ENCODE measurements at places on chromosomes 11 and 22.
A peak's percentile ranks its signal among the peaks of the same experiment; 100 is the strongest.

GRCh38 chr11:62545437-62546243 is 966 bp downstream of the AHNAK start:
- peak; percentile 47 for DNase-seq

GRCh38 chr11:128551611-128552335 is 35.6 kb downstream of the ETS1 start:
- DNase-seq = no peak

DNA sequence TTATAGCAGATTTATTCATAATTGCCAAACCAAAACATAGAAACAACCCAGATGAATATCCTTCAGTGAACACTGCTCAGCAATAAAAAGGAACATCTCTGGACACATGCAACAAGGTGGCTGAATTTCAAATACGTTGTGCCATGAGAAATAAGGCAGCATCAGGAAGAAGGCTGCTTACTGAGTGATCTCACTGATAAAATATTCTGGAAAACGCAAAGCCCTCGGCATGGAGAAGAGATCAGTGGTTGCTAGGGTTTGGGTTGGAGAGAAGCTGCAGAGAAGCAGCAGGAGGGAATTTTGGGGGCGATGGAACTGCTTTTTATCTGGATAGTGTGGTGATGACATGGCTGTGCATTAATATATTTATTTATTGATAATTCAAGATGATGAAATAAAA is 11.0 kb upstream of the SHANK2 start:
- DNase-seq = no peak

- DNase-seq = no peak
Observed at GRCh38 chr11:72491001-72491400, 56.7 kb upstream of the CLPB start.

DNA sequence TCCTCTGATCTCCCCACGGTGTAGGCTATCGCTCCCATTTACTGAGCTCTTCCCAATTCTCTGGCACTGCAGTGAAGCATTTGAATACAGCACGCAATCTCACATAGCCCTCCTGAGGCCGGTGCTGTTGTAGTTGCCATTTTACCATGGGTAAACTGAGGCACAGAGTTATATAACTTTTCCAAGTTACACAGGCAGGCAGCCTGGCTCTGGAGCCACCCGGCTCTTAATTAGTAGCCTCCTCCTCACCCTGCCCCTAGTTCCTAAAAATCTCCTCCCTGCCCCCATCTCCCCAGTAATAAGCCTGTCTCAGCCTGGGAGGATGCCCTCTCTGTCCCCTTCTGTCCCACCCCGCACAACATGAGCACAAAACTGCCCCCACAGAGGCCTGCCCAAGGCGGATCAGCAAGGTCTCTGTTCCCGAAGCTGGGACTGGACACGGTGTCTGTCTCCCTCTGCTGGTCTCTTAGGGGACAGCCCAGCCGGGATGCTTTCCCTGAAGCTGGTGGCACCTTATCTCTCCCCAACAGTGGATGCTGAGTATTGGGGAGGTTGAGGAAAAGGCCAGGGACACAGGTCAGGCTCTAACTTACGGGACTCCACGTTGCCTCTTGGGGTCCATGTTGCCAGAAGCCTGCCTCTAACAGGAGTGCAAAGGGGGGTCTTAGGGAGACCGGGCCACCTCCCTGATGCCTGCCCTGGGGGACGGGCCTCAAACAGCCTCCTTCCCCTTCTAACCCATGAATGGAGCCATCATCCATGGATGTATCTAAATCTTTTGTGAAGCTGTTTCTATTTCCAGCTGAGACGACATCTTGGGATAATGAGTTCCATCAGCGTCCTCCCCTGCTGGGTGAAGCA is 9.1 kb upstream of the CLCF1 start:
- peak; percentile 74 for DNase-seq

GRCh38 chr11:63738720-63739360 is 29.7 kb downstream of the ZFTA start:
- peak; percentile 37 for DNase-seq

DNA sequence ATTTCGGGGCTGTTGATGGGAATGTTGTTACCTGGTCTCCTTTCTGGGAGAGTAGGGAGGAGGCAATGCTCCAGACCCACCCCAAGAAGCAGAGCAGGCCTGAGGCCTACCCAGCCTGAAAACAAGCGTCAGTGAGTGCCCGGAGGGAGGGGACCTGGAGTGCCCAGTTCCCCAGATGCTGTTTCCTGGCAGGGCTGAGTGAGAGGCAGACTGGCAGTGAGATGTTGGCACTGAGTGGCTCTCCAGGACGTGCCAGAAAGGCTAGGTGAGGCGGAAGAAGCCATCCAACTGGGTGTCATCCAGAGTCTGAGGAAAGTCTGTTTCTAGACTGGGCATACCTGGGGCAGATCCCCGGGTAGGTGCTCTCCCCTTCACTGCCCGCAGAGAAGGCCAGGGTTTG is 1.3 kb downstream of the POU2F3 start:
- no peak for DNase-seq

- DNase-seq = no peak
Observed at GRCh38 chr11:47378010-47378835, at the start of gene SPI1. SPI1 (minus strand) TSS chr11:47378547; CDS start chr11:47378353, 194 bp downstream.

Data from activated effector memory CD4-positive, alpha-beta T cell treated with Interleukin-2 at 50 U/mL for 16 hours (primary cell).